ENCODE measurements at places on chromosomes 7 and 10.
A peak's percentile ranks its signal among the peaks of the same experiment; 100 is the strongest.

GRCh38 chr7:12601302-12601869 lies 30.9 kb downstream of the SCIN start:
- DNase-seq, result no peak

DNA sequence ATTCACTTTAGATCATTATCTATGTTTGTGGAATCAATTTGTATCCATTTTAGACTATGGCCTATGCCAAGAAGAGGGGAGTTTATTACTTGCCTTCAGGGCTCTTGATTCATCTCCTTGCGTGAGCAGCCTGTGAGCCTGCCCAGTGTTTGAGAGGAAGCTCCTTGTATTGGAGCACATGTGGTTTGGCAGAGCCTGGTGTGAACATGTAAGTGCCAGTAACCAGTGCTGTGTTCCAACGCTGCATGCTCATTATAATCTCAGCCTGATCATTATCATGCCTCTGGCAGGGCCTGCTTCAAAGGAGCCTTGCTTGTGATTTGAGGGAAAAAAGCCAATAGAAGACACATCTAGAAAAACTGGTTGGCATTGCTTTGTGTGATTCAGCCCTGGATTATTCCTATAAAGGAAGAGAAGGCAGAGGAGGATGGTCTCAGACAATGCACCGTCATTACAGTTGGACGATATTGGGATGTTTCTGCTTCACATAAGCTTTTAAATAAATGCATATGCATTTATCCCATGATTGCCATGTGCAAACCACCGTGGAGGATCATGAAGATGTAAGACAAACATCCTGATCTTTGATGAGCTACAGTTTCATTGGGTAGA lies 203.4 kb upstream of the AHR start:
- no peak for DNase-seq

DNA sequence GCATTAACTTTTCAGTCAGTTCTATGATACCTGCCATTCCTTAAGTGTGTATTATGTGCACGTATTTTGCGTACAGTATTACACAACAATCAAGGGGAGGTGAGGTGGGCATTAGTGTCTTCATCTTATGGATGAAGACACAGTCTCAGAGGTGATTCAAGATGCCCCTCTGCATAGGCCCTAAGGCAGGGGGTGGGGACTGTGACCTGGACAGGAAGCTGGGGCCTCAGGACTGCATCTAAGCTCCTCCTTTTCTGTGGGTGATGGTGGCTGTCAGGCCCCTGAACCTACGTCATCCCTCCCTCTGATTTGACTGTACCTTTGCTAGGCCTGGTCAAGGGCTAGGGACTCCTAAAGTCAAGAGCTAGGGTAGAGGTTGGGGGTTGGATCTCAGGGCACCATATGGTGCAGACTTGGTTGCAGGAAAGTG lies 38.9 kb downstream of the HK1 start:
- peak; percentile 66 for DNase-seq

DNA sequence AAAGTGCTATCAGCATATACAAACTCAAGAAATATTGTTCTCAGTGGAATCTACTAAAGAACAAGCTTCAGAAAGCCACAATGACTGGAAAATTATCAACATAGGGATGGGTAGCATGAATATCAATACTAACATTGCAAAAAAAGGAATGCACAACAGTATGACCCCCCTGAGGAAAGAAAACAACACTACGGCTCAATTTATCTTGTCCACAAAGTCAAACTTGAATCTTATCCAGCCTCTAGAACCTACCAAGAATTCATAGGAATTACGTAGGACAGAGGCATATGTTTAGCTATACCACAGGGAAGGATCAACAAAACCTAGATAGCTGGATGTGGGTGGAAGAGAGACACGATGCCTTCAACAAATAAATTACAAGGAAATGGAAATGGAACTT lies 54.6 kb downstream of the AGMO start:
- no peak for DNase-seq

DNA sequence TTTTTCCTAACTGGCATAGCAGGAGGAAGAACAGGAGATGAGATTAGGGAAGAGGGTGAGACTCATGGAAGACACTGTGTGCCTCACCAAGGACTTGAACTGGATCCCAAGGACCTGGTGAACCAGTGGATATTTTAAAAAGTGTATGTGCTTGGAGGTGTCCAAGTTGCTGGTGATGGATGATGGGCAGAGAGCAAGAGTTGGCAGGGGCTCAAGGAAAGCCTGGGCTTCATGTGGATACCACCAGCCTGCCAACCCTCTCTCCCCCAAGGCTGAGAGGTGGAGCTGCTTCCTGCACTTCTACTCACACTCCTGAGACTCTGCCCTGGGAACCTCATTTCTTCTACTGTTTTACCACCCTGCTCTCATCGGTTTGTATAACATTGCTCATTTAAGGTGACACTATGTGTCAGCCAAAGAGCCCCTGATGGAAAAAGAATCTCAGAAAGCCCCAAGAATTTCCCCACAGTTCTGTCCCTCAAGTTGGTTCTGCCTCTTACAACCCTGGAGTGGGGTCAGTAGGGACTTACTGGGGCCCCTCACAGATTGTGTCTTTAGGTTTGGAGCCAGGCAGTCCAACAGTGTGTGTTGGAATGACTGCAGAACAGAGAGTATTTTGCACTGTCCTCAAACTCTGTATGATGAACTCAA lies 56.2 kb upstream of the PDCD4 start:
- DNase-seq, result no peak

- no peak for DNase-seq
Measured at GRCh38 chr10:51706225-51706624, 6.8 kb upstream of the CSTF2T start.

GRCh38 chr10:101120884-101121653 lies 10.0 kb upstream of the TLX1 start:
- DNase-seq, result peak; percentile 46

GRCh38 chr7:114432061-114432460 lies 17.4 kb downstream of the FOXP2 start:
- DNase-seq, result no peak

GRCh38 chr10:725302-725701 lies 35.8 kb upstream of the DIP2C start:
- DNase-seq, result no peak

DNA sequence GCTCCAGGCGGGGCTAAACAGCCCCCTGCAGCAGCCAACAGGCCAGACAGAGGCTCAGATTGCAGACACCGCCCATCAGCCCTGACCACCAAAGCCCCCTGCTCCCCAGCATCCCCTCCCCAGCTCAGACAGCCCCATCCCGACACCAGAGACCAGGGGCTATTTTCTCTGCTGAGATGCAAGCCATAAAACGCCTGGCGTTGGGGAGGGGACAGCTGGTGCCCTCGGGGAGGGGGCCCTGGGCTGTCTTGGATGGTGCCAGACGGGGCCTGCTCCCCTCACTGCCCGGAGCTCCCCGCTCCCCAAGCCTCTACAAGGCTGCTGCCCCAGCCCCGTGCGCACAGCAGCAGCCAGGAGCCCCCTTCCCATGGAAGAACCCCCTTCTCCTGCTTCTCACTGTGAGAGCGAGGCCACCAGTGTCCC lies 31.8 kb downstream of the GET4 start:
- no peak for DNase-seq

- DNase-seq, result no peak
Measured at GRCh38 chr7:135917721-135918120, 59.4 kb downstream of the MTPN start.

DNA sequence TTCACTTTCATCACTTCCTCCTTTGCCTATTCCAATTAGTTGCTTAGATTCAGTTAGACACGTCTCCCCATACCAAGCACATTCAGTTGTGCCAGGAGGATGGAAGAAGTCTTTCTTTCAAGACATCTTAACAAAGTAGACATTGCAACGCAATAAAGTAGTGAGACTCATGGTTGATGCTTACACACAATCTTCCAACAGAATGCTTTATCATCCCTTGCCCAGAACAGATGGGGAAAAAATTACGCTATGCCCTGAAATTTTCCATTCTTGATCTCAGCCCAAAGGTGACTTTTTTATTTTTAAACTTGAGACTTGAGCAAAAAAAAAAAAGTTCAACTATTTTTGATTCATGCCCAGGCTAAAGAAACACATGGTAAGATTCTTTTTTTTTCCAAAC lies 74.9 kb downstream of the KCNMA1 start:
- DNase-seq, result no peak

- DNase-seq, result no peak
Measured at GRCh38 chr10:103102195-103102594, 90.9 kb downstream of the NT5C2 start.

DNA sequence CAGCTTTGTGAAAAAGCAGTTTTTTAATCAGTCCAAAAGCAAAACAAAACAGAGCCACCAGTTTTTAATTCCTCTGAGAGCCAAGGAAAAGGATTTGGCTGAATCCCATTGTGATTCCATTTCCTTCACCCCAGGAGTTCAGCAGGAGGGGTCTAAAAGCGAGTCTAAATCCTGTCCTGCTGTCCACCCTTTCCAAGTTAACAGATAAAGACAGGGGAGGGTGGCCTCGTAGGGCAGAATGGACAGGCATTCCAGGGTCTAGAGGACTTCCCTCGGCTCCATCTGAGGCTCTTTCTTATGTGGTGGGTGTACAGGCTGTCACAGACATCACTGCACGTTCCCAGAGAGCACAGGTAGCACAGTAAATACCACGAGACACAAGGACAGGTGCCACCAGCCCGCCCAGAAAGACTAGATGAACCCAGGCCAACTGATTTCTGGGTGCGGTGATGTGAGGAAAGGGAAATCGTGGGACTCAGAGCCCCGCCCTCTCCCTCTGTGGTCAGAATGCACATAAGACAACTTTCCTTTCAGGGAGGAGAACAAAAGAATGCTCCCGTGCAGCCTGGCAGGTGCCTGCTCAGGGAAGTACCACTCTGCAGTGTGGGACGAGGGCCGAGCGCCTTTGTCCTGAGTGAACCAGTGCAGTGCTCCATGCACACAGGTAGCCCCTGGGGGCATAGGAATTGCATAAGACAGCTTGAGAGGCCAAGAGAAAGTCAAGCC lies 119.7 kb downstream of the ABLIM1 start:
- DNase-seq, result no peak

GRCh38 chr7:36906956-36907635 lies 182.8 kb upstream of the AOAH start:
- DNase-seq, result no peak

DNA sequence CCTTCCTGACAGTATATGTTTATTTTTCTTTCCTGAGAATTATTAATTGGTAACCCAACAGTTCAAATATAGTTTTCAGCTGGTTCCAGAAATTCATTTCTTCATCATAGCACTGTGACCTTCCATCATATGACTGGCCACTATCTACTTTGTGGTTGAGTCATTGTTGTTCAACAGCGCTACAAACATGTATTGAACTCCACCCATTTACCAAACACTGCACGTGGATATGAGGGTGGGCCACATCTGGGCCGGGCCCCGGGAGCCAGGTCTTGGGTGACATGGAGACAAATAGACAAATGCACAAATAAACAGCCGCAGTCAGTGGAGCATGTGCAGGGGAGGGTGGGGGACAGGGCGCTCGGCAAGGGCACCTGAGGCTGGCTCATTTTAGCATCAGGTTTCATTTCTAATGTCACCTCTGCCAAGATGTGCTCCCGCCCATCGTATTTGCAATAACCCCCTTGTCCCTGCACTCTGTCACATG lies 24.0 kb upstream of the EEPD1 start:
- no peak for DNase-seq

DNA sequence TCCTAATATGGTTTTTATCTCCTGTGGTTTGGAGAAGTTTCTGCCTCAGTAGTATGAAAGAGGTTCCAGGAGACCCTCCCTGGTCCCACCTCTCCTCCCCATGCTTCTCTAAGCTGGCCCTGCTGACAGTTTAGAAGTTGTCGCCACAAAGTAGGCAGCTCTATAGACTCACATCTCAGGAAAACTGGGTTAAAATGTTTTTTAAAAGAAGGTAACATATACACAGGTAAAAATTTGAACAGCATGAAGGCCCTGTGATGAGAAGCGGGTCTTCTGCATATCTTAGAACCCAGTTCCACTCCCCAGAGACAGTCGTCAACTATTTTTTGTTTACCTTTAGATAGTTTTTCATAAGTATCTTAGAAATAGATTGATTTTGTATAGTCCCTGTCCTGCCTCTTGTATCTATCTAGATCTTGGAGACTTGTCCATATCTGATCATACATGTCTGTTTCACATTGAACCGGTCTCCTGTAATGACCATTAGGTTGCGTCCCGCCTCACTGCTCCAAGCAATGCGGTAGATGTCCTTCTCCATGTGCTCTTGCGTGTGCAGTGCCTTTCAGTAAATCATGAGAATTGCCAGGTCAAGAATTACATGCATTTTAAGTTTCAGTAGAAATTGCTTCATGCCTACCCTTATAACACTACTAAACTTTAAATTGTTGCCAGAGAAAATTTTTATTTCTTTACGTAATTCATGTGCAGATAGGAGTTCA lies 2.2 kb downstream of the DUSP5 start:
- DNase-seq, result no peak

GRCh38 chr7:18803923-18804322 lies 308.4 kb downstream of the HDAC9 start:
- DNase-seq, result no peak

DNA sequence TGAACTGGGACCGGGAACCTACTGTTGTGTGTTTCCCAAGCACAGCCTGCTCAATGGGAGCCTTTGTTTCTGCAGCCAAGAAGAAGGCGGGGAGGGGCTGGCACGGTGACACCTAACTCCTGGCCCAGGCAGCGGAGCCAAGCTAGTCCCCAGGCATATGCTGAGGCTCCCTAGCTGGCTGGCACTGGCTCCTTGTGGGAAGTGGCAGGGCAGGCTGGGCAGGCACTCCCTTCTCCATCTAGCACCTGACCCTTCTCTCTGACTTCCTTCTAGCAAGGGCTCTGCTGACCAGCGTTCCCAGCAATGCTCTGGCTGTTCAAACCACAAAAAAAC lies 325.0 kb downstream of the PLXNA4 start:
- no peak for DNase-seq

DNA sequence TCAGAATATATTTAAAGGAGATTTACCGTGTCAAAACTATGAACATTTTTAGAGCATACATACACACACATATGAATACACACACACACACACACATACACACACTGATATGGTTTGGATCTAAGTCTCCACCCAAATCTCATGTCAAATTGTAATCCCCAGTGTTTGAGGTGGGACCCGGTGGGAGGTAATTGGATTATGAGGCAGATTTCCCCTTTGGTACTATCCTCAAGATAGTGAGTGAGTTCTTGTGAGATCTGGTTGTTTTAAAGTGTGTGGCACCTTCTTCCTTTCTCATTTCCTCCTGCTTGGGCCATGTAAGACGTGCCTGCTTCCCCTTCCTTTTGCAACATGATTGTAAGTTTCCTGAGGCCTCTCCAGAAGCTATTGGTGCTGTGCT lies 515.0 kb upstream of the ZMIZ1 start:
- DNase-seq, result no peak

DNA sequence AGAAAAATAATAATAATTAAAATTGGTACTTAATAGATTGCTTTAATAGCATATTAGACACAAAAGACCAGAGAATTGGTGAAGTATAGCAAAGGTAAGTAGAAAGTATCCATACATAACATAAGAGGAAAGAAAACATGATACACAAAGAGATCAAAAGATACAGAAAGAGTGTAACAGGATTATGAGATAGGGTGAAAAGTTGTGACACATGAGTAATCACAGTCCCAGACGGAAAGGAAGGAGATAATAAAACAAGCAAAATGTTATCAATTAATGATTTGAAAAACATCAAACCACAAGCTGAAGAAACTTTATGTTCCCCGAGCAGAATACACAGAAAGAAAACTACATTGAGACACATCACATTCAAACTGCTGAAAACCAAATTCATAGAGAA lies 10.5 kb downstream of the TCAF1 start:
- no peak for DNase-seq

Data from GM06990 (cell line).